ENCODE measurements at places on chromosomes 3 and 15. TPM values are rescaled to one million over a fixed set of nuclear protein-coding genes. Genes with fewer than 3 reads are reported as not detected.

- DNase-seq: peak; percentile 65
These were observed at the start of gene TIMP4 for GRCh38 chr3:12158387-12159226. TIMP4 (minus strand) TSS chr3:12158912; CDS start chr3:12158840, 72 bp downstream.

DNA sequence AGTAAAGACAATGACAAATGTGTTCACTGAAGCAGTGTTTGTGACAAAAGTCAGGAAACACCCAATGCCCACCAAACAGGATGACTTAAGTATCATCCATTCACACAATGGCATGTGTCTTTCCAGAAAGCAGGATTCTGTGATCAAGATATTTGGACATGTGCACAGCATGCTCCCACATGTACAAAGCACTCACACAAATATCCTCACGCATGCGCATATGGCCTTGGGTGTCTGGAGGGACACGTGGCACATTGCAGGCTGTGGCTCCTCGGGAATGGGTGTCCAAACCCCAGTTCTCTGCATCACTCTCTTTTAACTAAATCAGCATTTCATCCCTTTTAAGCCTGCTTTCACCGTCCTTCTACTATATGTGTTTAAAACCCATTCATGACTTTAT, 130.5 kb downstream of the KLF13 start:
- DNase-seq: peak; percentile 40

GRCh38 chr3:17052363-17052762, 167.6 kb downstream of the PLCL2 start:
- DNase-seq: no peak

- peak; percentile 90 for DNase-seq
These were observed 940 bp upstream of the ACY1 start for GRCh38 chr3:51982352-51982837.

Gene RLBP1
- not detected for total RNA-seq

GRCh38 chr15:33678176-33678575, 290.1 kb upstream of the CHRM5 start:
- no peak for DNase-seq

GRCh38 chr3:117238806-117239205, 529.2 kb downstream of the TUSC7 start:
- no peak for DNase-seq

DNA sequence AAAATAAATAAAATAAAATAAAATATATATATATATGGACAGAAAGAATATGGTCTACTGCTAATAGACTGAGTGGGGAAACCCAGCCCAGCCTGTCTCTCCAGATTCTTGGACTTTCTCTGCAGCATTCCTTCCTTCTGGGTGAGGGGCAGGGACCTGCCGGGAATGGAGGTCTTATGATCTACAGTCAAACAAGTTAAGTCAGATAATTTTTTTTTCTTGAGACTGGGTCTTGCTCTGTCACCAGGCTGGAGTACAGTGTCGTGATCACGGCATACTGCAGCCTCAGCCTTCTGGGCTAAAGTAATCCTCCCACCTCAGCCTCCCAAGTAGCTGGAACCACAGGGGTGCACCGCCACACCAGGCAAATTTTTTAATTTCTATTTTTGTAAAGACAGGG, 33.5 kb upstream of the ZNF774 start:
- no peak for DNase-seq

DNA sequence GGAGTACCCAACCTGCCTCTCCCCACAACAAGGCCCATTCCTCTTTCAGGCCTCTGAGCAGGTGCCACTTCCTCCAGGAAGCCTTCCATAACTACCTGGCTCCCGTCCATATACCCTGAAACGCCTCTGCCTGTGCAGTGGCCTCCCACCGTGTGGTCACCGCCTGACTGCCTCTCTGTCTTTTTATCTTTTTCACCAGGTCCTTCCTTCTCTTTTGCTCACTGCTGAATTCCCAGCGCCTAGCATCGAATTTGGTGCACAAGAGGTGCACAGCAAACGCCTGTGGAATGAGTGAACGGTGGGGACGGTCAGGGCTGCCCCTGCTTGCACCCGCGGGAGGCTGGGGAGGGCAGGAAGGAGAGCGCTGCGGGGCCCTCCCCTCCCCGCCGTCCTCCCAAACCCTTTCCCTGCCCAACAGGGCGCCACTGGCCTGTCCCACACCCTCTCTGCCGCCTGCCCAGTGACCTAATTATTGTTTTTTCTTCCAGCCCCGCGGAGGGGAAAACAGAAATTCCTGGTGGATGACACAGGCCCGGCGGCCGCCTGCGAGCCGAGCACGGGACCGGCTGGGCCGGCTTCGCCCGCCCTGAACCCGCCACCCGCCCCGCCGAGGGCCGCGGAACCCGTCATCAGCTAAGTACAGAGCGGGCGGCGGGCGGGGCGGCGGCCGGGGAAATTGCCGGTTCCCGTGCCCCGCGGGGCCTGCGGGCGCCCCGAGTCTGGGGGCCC, 140.1 kb downstream of the SMAD6 start:
- DNase-seq: peak; percentile 86

GRCh38 chr3:179563271-179563783, 601 bp downstream of the ACTL6A start:
- peak; percentile 79 for DNase-seq

DNA sequence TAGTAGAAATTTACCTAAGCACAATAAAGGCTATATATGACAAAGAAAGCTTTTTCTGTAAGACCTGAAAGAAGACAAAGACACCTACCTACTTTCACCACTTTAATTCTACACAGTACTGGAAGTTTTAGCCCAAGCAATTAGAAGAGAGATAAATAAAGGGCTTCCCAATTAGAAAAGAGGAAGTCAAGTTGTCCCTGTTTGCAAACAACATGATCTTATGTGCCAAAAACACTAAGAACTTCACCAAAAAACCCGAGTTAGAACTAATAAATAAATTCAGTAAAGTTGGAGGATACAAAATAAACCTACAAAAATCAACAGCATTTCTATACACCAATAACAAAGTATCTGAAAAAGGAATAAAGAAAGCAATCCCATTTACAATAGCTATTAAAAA, 190.9 kb downstream of the NR2F2 start:
- DNase-seq: no peak

GRCh38 chr3:193829781-193830180, 236.8 kb downstream of the OPA1 start:
- DNase-seq: no peak

All from Peyer's patch (tissue), 4 donors.